ENCODE measurements at places on chromosomes 5 and 9.

GRCh38 chr5:8765886-8766285 is 780.0 kb downstream of the SEMA5A start:
- DNase-seq: no peak

GRCh38 chr9:137719194-137719593 is 100.4 kb downstream of the EHMT1 start:
- DNase-seq: no peak

GRCh38 chr5:125786021-125786420 is 637.2 kb upstream of the GRAMD2B start:
- no peak for DNase-seq

DNA sequence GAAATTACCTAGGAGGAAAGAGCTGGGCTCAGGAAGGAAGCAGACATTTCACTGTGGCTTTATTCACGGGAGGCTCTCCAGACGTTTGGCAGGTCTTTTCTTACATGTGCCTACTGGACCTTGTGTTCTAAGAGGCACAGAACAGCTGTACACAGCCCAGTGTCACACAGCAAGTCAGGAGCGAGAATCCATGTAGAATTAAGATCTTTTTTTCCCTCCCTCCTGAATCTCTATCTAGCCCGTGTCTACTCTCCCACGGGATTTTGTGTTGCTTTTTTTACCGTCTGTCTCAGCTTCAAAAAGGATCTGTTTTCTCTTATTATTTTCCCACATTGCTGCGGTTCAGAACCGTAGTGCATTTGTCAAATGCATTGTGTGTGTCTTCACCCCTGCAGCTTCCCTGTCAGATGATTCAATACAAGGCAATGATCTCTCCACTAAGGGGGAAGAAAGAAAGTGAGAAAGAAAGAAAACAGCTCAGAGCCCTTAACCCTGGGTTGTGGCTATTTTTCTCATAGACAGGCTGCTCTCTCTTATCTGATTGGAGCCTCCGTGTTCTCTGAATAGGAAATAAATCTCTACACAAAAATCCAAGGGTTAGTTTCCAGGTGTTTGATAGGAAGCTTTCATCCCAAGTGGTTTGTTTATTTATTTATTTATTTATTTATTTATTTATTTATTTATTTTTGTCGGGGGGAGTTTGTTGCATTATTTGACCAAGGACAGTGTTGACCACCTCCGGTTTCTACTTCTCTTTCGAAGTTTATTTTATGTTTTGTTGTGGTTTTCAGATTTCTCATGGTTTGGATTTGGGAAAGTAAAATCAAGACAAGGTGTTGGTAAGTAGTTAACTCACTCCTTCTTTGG is 191.0 kb downstream of the NTRK2 start:
- DNase-seq: no peak

DNA sequence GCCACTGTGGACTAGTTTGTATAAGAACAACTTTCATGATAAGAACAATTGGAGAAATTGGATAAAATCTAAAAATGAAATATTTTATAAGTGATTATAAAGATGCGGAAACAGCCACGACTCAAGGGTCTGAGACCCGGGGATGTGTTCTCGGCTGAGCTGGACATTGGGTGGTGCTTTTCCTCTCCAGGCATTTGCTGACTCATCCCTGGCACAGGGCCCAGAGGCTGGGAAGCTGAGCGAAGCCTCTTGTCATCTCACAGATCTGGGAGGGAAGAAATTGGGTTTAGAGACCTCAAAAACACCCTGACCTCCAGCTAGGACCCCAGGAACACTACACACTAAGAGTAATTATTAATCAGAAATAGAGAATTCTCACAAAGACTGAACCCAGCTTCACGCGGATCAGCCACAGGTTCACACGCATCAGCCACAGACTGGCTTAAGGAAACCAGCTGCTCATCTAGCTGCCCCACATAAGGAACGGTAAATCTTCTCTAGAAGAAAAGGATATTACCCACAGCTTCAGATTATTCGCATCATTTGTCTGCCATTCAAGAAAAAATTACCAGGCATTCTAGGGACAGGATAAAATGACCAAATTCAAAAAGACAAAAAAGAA is 2.8 kb upstream of the OR2V1 start:
- no peak for DNase-seq

DNA sequence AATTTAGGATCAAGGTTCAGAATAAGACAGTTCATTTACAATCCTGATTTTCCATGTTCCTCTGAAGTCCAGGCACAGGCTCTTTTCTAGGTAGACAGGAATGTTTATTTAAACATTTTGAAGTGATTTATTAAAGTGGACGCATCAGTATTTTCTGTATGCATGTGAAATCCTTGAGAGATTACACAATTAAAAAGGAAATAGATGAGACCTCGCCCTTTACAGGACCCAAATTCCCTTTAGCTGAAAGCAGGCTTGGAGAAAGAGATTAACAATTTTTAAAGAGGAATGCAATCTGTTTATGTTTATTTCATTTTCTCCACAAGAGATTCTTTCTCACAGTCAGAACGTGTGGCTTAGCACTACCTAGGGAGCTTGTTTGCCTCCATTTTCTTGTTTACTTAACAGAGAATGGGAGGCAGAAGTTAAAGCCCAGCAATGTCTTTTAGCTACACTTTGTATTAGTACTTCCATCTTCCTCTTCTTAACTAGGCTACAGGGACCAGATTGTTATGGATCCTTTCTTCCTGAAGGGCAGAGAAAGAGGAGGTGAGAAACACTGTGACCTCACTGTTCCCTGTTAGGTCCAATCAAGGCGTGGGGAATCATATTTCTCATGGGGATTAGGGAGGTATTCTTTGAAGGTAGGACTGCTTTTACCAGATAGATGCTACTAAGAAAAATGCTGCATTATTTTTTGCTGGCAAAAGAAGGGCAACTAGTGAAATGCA is 416.0 kb downstream of the SH3GL2 start:
- no peak for DNase-seq

DNA sequence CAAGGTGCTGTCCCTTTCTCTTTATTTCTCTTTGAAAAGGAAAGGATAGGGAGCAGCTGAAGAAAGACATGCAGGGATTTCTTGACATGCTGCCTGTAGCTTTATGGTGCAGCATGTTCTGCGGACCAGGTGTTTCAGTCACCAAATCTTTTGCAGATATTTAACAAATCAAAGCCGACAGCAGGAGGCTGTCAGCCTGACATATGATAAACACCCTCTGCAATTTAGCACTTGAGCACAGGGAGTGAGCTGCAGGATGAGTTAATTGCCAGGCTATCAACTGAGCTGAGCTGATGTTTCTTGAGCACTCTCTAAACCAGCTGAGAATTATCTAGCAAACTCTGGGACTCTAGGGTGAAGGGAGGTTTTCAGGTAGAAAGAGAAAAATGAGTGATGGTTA is 212.8 kb upstream of the ATP10B start:
- DNase-seq: no peak

DNA sequence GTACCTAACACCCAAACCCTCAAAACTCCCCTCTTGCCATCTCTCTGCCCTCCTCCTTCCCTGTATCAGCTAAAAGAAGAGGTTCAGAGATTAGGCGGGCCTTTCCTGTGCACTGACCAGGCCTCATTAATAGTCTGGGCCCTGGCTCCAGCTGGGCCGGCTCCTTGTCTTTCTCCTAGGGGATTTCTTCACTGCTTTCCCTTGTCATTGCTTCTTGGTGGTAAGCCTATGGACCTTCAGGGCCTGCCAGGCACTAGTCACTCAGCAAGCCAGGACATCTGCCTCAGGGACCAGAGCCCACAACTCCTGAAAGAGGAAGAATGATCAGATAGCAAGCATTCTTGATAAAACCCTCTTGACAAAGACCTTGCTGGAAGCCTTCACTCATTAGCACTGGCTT is 50.9 kb downstream of the MRRF start:
- DNase-seq: no peak

- no peak for DNase-seq
These were observed 232.1 kb upstream of the PIK3R1 start for GRCh38 chr5:67983251-67984110.

DNA sequence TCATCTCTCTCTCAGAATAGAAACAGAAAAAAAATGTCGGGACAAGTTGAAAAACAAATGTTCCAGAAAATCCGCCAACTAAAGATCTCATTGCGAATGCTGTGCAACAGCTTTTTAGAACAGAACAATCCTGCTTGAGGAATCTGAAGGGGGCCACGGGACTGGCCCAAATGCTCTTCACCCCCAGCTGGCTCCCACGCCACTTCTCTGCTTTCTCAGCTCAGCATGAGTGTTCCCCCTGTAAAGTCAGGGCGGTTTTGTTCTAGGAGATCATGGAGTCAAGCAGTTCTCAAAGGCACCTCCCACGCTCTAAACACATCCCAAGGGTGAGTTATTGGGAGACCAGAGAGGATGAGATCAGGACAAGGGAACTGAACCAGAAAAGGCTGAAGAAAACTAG is 31.5 kb downstream of the DIRAS2 start:
- DNase-seq: no peak

DNA sequence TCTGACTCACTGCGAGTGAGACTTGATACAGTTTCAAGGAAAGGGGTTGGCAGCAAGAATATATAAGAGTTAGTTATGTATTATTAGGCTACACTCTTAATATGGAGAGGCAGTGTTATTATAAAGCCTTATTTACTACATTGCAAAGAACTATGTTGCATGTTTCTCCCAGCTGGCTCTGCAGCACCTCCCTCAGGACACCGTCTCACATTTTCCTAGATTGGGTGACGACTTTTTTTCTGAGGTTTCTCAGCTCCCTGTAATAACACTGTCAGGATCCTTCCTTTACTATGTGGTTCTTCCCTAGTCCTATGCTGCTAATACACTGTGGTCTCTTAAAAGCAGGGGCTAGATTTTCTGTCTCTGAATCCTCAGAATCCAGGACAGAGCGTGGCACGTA is 153.7 kb downstream of the INSYN2B start:
- no peak for DNase-seq

GRCh38 chr5:162132348-162132747 is 64.8 kb downstream of the GABRG2 start:
- no peak for DNase-seq

DNA sequence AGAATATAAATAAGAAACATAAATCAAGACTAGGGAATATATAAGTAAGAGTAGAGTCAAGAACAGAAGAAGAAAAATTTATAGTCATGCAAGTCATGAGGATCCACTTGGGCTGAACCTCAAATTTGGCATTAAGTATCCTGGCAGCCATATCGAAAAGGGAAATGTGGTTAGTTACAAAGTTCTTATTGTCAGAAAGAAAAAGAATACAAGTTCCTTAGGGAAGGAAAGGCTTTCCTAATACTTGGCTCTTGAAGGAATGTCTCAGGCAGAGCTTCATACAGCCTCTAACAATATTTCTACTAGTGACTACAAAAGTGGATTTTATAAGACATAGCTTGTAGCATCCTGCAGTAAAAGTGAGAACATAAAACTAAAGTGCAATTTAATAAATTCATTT is 45.4 kb downstream of the TMEM252 start:
- DNase-seq: no peak

- DNase-seq: no peak
These were observed 14.8 kb upstream of the SLC25A51 start for GRCh38 chr9:37918665-37919170.

DNA sequence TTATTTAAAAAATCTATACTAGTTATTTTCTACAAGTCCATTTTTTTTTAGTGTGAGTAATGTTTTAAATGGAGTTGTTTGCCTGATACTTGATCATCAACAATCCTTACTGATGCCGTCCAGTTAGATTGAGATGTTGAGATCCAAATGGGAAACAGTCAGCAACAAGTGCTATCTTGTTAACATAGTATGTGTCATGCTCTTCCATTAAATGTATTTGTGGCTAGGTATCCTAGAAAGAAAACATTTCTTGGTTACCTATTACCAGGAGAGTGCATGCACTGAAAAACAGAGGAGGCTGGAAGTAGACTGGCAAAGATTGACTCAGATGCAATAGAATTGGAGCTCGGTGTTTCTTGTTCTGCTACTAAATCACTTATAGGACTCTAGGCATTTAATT is 123.4 kb upstream of the MAN2A1 start:
- no peak for DNase-seq

DNA sequence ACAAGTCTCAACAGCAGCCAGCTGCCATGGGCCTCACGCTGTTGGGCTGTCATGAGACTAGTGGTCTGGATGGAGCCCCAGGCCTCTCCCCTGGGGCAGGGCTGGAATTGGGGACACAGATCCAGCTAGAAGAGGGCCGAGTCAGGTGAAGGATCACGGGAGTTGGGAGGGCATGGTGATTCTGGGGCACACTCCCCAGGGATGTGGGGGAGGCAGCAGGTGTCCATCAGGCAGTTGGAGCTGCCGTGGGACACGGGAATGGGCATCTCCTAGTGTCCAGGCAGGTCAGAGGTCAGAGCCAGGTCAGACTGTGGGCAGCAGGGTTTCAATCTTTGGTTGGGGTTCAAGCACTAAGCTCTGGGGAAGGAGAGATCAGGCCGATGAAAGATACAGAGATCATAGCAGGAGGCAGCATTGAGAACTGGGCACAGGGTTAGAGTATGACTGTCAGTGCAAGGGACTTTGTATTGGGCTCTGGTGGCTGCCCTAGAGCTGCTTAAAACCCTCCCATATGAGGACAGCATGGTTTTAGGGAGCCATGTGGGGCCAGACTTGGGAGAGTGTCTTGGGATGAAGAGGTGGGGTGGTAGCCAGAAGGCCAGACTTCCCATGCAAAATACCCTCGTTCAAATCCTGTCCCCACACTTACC is 59.2 kb downstream of the ARHGEF37 start:
- no peak for DNase-seq

- DNase-seq: no peak
These were observed 505 bp downstream of the C5orf34 start for GRCh38 chr5:43514471-43514815.

- no peak for DNase-seq
These were observed 66.7 kb downstream of the ZNF462 start for GRCh38 chr9:106929471-106930177.

DNA sequence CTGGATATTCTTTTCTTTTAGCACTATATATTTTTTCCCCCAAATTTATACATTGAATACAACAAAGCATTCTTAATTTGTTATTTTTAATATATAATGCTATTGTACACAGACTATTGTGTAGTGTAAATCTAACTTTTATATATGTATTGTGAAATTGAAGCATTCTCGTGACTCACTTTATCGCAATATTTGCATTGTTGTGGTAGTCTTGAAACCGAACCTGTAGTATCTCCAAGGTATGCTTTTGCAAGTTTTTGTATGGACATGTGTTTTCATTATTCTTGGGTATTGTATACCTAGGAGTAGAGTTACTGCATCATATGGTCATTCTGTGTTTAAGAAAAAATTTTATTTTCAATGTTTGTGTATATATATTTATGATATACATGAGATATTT is 49.6 kb downstream of the NSD1 start:
- no peak for DNase-seq

DNA sequence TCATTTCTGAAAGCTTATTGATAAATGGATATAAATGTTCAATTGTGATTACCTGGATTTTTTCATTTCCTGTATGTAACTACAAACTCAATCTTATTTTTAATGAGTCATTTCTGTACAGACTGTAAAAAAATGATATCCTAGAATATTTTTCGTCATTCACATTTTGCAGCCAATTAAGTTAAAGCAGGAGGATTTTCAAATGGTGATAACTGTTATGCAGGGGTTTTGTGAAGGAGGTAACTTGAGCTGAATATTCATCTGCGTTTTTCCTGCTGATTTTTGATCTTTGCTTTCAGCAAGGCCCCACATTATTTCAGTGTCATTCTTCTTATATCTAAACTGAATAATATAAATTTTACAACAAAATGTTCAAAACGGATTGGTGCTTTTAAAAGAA is 74.1 kb downstream of the SLF1 start:
- DNase-seq: no peak

Data from stimulated activated CD4-positive, alpha-beta T cell treated with anti-CD3 and anti-CD28 coated beads, TNF-alpha, amount 100 ng/mL, for 1 hour (primary cell).